ENCODE measurements at places on chromosomes 3 and 15. TPM values are rescaled to one million over a fixed set of nuclear protein-coding genes. Genes with fewer than 3 reads are reported as not detected.

DNA sequence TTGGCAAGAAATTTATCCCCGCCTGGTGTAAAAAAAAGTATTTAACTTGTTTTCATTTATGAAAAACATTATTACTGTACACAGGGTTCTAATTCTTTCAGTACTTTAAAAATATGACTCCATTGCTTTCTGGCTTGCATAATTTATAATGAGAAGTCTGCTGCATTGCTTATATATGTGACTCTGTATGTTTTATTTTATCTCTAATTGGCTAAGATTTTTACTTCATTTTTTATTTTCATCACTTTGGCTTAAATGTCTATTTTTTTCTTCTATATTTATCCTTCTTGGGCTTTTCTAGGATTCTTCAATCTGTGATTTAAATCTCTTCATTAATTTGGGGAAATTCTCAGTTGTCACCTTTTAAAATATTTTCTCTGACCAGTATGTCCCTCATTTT is 636.6 kb upstream of the NR2F2 start:
- DNase-seq: no peak

DNA sequence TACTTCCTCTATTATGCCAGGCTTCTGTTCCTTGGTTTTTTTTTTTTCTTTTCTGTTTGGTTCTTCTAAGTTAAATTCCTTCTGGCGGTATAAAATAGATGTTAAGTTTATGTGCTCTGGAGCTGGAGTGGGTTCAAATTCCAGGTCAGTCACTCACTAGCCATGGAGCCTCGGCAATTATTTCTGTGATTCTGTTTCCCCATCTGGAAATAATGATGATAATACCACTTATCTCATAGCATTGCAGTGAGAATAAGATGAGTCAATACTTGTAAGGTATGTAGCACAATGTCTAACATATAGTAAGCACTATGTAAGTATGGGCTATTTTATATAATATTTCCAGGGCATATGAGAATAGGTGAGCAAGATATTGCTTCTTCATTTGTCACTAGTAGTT is 33.2 kb upstream of the ZDHHC23 start:
- no peak for DNase-seq

DNA sequence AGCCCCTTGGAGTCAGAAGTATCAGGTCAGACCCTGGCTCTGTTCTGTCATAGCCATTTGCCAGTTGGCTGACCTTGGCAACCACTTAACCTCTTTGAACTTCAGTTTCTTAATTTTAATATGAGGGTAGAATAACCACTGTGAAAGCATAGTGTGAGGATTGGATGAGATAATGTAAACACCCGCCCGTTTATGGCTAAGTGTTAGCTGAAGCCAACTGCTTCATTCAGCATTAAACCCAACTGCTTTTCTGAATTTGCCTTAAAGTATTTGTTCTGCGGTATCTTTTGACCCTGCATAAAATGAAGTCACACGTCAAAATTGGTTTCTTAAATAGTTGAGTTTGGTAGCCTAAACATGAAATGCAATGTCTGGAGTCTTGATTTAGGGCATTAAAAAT is 121.5 kb upstream of the ABHD17C start:
- no peak for DNase-seq

DNA sequence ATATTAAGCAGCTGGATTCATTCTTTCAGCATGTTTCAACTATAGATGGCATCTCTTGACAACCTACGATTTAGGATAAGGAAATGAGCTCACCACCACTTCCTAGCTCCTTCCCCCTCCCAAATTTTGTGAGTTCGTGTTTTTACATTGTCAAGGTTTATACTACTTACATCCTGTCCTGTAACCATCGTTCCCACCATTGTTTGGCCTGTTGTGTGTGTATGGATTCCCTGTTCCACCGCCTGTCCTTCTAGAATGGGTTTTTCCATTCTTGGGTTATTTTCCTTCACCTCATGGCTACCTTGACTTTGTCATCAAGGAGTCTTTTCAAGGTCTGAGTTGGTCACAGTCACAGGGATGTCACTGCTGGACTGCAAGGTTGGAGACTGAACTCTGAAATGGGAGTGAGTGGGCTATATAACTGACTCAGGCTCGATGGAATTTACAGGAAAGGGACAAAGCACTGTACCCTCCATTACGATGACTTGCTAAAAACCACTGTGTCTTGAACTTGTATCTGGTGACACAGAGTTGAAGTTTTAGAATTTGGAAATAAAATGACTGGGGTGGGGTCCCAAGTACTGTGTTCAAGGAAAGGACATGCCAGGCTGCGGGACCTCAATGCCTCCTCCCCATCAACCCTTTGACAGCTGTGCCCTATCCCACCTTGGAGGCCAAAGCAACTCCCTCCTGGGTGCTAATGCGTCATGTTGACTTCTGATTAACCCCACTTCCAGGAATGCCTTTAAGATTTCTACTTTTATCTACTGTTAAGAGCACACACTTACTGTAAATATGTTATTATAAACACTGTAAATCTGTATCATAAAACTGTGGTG is 66.8 kb upstream of the BLM start:
- DNase-seq: no peak

GOLGA8K gene
- total RNA-seq: 0.56 TPM

SIDT1 gene
- 19.9 TPM for total RNA-seq

NCKIPSD gene
- total RNA-seq: 43.9 TPM

IFT80 gene
- total RNA-seq: 11.2 TPM

TUSC7 gene
- total RNA-seq: not detected

Data from activated naive CD8-positive, alpha-beta T cell treated with anti-CD3 and anti-CD28 coated beads for 36 hours (primary cell).